GM04504 (cell line): ENCODE measurements at places on chromosomes 5 and 9.

GRCh38 chr9:120152295-120152694 is 427.7 kb downstream of the CDK5RAP2 start:
- no peak for DNase-seq

- DNase-seq, result no peak
Observed at GRCh38 chr5:180207593-180207992, 1.4 kb downstream of the RASGEF1C start.

GRCh38 chr5:1764606-1764960 is 35.1 kb downstream of the MRPL36 start:
- DNase-seq, result no peak

DNA sequence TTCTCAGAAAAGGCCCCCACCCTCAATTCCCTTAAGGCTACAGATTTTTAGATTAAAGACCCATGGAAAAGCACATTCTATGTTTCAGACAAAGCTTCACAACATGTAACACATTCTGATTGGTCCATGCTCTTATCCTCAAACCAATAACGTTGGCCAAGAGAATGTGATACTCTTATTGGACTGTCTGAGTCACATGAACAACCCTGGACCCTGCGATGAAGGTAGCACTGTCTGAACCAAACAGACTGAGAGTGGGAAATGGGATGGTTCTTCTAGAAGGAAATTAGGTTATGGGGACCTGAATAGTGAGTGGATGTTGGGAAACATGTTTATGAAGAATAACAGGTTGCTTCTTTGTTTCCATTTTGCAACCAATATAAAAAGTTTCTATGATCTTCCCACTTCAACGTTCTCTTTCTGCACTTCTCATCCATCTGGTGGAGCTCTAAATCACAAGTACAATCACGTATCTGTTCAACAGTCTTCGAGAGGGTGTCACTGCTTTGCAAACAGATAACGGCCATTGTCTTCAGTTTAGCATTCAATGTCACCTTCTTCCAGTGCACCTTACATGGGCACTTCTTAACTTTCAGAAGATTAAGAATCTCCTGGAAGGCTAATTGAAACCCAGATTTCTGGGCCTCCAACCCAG is 81.6 kb downstream of the PTCH1 start:
- no peak for DNase-seq

DNA sequence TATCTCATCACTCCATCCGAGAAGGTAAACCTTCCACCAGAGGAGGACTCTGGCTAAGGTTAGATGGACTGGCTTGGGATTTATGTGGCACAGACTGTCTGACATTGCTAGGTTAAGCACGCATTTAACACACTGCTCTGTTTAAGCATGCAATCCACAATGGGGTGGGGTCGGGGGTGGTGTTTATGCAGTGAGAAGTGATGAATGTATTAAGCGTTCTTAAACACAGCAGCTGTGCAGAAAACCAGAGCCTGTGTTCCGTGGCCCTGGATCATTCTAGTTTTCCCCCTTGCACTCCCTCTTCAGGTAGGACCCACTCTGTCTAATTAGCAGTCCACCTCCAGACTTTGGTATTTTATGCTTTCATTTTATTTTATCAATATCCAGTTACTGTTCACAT is 46.4 kb downstream of the STXBP1 start:
- no peak for DNase-seq

- DNase-seq, result no peak
Observed at GRCh38 chr5:140801494-140801841, 611 bp downstream of the PCDHA3 start.
